ENCODE measurements at places on chromosomes 7 and 10.
A peak's percentile ranks its signal among the peaks of the same experiment; 100 is the strongest.

GRCh38 chr10:119250641-119251314, 43.4 kb downstream of the GRK5 start:
- no peak for DNase-seq

- no peak for DNase-seq
These were observed 43.5 kb downstream of the MTPN start for GRCh38 chr7:135933509-135934188.

DNA sequence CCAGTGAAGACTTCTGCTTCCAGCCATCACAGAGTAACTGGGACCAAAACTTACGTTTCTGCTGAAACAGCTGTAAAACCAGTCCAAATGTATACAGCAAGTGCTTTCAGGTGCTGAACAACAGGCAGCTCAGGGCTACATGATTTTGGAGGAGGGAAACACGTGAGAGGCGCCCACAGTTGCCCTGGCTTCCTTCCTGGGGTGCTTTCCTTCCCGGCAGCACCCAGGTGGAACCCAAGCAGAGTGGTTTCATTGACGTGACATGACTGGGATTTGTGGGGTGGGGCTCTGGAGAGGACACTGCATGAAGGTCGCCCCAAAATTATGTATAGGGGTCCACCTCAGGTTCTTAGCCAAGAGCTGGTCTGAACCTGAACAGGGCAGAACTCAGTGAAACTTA, 34.2 kb downstream of the IL2RA start:
- DNase-seq = no peak

DNA sequence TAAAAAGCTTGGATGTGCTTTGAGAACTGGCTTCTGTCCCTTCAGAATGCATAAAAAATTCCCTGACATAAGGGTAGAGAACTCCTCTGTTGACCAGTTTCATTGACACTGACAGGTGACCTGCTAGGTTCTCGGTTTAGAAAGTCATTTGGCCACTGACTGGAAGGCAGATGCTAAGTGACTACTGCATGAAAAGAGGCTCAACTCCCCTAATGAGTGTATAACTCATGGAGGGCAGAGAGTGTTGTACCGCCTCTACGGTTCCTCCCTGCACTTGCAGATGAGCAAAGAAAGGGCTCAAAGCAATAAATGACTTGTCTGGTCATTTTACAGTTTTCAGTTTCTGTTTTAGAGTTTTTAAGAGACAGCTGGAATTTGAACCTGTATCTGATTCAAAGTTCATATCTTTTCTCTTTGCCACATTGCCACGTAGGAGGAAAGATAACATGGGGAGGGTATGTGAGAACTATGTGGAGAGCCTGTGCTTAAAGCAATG, 2.9 kb upstream of the FGL2 start:
- no peak for DNase-seq

GRCh38 chr7:5827755-5828154, 46.3 kb upstream of the RNF216 start:
- DNase-seq = no peak

GRCh38 chr10:84517554-84517953, 189.2 kb downstream of the CCSER2 start:
- DNase-seq = no peak

- no peak for DNase-seq
These were observed 503.9 kb upstream of the IGFBP3 start for GRCh38 chr7:46424934-46425333.

- DNase-seq = no peak
These were observed 167.6 kb downstream of the AUTS2 start for GRCh38 chr7:69765879-69766278.

GRCh38 chr7:75966190-75966961, 28.0 kb downstream of the TMEM120A start:
- DNase-seq = peak; percentile 95

DNA sequence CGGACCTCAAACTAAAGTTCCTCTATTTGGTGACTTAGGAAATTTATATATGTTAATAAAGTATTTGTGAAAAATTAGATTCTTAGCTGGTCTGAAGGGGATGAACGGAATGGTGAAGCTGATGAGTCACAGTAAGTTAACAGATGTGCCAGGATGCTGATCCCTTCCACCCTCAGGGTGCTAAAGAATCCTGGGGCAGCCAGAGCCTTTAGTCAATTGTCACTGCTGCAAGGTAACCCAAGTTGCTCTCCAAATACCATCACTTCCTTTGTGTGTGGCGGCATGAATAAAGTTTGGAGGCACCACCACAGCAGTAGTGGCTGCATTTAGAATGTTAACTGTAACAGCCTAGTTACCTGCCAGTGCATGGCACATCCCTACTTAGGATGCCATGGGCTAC, 222.6 kb upstream of the PPP1R3A start:
- no peak for DNase-seq

DNA sequence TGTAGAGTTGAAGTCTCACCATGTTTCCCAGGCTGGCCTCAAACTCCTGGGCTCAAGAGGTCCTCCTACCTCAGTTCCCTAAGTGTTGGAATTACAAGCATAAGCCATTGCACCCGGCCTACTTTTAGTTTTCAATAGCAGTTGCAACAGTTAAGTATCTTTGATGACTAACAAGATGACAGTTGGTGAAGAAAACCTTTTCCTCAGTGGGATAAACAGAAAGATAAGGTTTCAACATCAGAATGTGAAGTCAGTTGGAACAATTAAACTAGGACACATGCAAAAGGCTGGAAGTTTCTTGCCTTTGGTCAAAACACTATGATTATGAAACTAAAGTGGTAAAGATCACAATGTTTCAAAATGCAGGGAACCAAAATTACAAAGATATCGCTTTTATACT, 169.2 kb downstream of the ZNF438 start:
- DNase-seq = no peak

DNA sequence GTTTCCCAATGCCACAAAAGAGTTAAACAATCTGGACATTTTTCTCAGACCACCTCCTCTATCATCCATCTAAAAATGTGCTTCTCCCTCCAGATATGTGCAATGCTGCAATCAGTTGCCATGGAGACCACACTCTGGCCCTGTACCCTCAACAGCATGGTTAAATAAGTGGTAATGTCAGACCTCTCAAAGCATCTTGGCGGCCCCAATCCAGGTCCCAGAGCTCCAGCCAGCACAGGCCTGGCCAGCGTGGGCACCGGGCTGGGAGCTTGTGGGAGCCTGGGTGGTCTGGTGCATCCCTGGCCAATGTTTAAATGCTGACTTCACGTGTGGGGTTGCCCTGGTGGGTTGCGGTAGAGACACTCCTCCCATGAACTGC, 362.9 kb upstream of the ZNF32 start:
- no peak for DNase-seq

DNA sequence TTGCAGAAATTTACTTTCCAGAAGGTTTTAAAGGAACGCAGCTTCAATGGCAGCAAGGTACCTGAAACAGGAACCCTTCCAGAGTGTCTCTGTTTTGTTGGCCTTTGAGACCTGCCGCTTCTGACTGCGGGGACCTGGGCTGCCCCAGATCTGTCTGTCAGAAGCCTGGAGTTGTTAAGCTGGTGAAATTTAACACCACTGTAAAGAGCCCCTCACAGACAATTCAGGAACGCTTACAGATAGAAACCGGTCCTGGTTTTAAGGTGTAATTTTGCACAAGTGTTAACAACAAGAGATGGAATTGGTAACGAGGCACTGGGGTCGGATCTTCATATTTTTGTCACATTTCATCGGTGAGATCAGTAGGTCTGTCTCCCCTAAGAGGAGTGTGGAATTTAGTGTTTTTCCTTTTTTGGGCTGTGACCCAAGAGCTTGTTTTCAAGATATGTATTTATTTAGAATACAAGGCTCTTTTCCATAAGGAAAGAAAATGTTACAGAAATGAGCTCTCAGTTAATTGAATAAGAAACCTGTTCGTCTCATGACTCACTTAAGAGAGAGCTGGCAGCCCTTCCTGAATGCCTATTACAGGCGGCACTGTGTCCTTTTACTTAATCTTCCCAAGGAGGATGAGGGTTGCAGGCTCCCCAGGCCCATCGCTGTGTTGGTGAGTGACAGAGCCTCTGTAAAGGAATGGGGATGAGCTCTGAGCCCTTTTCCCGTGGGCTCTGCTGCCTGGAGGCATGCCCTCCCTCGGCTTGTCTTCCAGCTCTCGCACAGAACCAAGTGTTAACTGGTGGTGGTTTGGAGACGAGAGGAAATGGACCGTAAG, 168.7 kb downstream of the CUX1 start:
- no peak for DNase-seq

DNA sequence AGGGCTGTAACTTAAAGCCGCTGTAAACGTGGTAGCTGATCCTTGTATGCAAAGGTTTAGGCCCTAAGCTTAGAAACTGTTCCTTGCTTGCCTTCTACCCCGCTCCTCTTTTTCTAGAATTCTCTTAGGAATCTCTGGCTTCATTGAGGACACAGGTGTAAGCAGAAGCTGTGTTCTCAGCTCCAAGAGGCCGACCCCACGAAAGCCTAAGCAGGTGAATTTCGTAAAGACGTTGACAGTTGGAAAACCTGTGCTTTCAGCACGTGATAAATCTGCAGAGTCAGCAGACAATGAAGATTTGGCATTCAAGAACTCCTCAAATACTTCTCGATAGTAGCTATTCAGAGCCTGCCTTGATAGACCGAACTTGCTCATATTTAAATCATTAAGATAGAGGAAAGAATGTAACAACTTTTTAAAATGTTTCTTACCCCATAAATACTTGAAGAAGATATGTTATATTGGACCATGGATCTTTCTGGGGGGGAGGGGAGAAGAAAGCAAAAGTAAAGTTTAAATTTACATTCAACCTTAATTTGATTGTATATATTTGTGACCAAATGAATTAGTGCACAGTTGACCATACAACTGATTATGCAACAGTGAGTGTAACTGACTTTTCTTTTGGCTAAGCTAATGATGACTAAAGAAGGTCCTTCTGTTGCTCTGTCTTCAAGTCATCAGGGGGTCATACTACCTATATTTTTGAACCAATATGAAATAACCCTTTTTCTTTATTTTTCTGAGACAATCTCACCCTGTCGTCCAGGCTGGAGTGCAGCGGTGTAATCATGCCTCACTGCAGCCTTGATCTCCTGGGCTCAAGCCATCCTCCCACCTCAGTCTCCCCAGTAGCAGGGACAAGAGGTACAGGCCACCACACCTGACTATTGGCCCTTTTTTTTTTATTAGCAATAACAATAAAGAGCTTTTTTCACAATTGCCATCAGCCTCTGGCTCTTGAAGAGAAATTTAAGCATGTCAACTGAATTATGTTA, 1.2 kb upstream of the GDI2 start:
- no peak for DNase-seq

- no peak for DNase-seq
These were observed 69.7 kb upstream of the PLPP4 start for GRCh38 chr10:120387326-120387725.

- DNase-seq = no peak
These were observed 7.0 kb upstream of the FUOM start for GRCh38 chr10:133364645-133365431.

DNA sequence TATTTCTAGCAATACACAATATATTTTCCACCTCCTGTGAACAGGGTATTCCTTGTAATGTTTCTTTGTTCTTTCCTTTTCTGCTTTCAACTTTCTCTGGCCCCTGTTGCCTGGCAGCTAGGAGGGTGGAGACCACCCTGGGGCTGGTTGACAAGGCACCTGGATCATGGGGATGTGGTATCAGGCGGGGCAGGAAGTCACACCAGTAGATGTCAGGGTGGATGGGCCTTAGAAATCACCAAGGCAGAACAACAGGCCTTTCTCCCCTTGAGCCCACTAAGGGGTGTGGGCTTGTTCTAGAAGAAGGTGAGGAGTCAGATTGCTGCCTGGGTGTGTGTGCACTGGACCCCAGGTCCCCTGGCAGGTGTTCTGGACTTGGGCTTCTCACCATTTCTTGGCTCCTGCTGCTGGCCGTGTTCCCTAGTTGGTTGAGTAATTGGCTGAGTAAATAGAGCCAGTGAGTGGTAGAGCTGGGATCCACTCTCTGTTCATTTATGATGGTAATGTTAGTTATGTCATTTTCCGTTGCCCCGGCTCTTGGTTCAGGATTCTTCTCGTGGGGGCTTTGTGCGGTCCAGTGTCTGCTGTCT, 24.9 kb downstream of the ZNF783 start:
- no peak for DNase-seq

DNA sequence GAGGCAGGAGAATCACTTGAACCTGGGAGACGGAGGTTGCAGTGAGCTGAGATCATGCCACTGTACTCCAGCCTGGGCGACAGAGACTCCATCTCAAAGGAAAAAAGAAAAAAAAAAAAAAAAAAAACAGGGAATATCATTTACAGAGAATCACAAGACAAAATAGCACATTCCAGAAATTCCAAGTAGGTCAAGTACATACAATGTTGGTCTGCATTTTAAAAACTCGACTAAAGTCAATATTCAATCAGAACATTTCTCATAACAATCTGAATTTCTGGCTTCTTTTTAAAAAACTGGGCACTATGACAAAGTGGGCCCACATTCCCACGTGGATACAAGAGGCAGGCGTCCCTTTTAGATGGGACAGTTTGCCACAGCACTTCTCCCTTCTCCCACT, 12.8 kb downstream of the ZC3HAV1L start:
- DNase-seq = no peak

DNA sequence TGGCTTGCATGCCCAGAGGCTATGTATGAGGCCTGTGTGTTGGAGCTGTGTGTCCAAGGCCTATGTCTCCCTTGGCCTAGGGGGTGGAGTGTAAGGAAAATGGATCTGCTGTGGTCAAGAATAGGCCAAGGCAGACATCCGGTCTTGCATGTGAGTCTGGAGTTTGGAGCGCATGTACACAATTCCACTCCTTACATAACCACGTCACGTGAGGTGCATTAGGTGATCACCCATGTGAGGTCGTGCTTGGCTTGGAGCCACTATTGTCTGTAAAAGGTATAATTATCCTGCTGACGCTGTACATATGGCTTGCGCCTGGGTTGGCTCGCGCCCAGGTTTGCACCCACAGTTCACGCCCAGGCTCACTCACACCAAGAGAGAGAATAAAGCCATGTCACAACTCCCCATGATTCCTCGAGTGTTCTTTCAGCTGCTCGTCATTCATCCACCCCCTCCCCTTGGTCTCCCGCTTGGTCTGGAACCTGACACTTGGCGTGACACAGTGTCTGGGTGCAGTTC, 105.5 kb downstream of the BICC1 start:
- DNase-seq = no peak

DNA sequence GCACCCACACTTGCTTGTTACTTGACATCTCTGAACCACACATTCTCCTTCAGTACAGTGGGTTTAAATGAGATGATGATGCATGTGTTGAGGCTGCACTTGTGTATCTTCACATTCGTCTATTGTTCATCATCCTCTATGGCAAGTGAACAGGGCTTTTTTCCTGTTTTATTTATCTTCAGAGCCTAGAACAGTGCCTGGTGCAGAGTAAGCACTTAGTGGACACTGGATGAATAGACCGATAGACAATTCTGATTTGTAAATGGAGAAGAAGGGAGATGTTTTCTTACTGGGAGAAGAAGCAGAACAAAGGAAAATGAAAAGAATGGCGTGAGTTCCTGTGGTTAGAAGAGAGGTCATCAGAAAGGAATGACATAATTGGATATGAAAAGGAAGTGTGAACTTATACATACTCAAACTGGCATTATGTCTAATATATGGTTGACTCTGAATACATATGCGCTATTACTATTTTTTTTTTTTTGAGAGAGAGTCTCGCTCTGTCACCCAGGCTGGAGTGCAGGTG, 99.7 kb downstream of the AVL9 start:
- no peak for DNase-seq

- DNase-seq = no peak
These were observed 1.5 kb downstream of the PVRIG start for GRCh38 chr7:100221231-100221718.
